Right ventricle myocardium superior (tissue), 1 donor: ENCODE measurements at places on chromosomes 2 and 18. TPM values are rescaled to one million over a fixed set of nuclear protein-coding genes. Genes with fewer than 3 reads are reported as not detected.

XDH gene
- total RNA-seq, result 0.13 TPM

C2orf92 gene
- total RNA-seq, result 1.2 TPM

CXCR1 gene
- 0.54 TPM for total RNA-seq

UGT1A8 gene
- total RNA-seq, result not detected

CDK15 gene
- 0.43 TPM for total RNA-seq

UGT1A3 gene
- not detected for total RNA-seq

- DNase-seq, result peak; percentile 81
These were observed 289.7 kb downstream of the DYSF start for GRCh38 chr2:71742953-71743601.

DNA sequence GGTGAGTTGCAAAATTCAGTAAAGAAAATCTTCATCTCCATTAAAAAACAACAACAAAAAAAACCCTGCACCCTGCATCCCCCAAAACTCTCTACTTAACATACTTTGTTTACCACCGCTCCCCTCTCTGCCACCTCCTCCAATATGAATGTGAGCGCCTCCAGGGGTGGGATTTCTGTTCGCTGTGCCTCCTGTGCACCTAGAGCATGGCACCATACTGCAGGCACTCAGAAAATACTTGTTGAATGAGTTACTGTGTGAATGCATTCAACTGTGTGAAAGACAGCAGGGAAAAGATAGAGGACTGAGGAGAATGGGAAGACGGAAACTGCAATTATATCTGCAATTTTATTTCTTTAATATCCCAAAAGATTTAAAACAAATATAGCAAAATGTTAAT is 4.5 kb downstream of the CEBPZ start:
- no peak for DNase-seq

- no peak for DNase-seq
These were observed 61.9 kb upstream of the ALPP start for GRCh38 chr2:232316461-232317330.

DNA sequence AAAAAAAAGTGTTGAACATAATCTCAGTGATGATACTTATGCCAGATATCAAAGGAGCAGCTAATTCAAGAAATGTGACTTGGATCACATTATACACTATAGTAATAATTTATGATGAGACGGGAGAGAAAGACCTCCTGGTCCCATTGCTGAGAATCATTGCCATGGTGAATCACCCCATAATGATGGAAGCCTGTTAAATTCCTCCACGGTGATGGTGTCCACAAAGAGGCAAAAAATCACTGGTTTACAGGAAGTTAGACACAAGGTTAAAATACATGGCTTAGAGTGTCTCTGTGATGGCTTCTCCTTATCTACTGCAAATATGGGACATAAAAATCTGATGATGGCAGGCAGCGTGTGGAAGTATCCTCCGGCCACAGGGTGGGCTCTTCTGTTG is 210.0 kb downstream of the CDH2 start:
- DNase-seq, result no peak

DNA sequence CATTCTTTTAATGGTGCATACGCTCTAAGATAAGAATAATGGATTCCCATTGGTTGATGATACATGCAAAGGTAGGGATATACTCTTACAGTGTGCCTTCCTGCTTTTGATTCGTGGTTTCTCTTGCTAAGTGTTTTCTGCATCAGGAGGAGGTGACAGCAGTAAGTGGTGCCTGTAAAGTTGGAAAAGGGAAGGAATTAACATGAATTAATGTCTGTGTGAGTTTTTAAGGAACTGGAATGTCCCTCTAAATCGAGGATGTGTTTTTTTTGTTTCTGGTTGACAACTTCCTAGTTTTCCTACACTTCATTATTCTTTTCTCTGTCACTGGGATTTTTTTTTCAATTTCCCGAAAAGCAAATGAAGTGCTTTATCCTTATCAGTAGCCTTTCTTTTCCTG is 54.4 kb downstream of the CRIM1 start:
- no peak for DNase-seq

GRCh38 chr2:112542984-112543661 is 858 bp downstream of the POLR1B start:
- DNase-seq, result no peak

DNA sequence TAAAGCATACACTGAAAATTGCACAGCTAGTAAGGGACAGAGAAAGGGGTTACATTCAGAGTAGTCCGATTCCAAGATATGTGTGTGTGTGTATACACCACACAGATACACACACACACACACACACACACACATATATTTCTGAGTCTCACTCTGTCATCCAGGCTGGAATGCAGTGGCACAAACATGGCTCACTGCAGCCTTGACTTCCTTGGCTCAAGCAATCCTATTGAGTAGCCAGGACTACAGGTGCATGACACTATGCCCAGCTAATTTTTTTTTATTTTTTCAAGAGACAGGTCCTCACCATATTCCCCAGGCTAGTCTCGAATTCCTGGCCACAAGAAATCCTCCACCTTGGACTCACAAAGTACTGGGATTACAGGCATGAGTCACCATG is 68.1 kb upstream of the ITPRID2 start:
- no peak for DNase-seq

DNA sequence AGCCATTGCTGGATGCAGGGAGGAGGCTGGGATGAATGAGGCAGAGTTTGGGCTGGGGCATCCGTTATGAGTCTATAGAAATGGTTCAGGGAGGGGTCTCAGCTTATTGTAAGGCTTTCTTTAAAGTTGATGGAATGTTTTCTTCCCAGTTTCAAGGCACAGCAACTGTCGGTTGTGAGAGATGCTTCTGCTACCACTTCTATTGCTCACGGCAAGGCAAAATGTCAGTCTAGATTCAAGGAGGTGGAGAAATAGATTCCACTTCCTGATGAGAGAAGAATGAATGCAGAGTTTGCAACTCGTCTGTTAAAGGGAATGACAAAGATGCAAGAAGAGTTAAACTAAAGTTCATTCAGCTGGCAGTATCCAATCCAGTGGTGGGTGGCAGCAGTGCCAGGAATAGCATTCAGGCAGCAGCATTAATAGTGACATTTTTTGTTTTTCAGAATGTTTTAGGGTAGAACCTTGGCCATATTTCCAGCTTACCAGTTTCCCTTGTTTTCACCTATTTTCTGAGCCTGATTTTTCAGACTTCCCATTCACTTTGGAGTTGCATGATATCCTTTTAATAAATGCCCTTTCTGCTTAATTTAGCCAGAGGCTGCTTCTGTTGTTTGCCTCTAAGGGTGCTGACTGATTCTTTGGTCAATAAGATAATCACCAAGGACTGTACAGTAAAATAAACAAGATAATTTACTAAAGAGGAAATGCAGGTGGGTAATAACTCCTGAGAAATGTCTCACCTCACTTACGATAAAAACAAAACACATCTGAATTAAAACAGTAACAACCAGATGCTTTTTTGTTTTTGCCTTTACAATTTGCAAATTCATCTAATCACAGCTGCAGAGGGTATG is 138.4 kb downstream of the RPIA start:
- DNase-seq, result no peak

- DNase-seq, result no peak
These were observed 120.4 kb downstream of the TPGS2 start for GRCh38 chr18:36708366-36708765.
